ENCODE measurements at places on chromosomes 6 and 20.

GRCh38 chr6:3520281-3521230 is 63.7 kb upstream of the SLC22A23 start:
- no peaks in the 10 kb centered on the region for H3K4me1 ChIP-seq
- H3K4me3 ChIP-seq: no peak overlapping the region
- H3K27me3 ChIP-seq: peaks cover 3% of the 10 kb centered on the region
- H3K36me3 ChIP-seq: no peaks in the 10 kb centered on the region
- no peak for DNase-seq

- no peak overlapping the region for H3K27ac ChIP-seq
- no peaks in the 10 kb centered on the region for H3K36me3 ChIP-seq
- DNase-seq: peak; percentile 38
- no peak overlapping the region for H3K4me3 ChIP-seq
- H3K27me3 ChIP-seq: peaks cover 11% of the 10 kb centered on the region
Measured at GRCh38 chr6:16004934-16005679, 123.8 kb upstream of the MYLIP start.

GRCh38 chr20:13223736-13224520 is 2.9 kb downstream of the ISM1 start:
- peaks cover 20% of the 10 kb centered on the region for H3K4me1 ChIP-seq
- H3K4me3 ChIP-seq: no peak overlapping the region
- no peak for DNase-seq
- peaks cover 13% of the 10 kb centered on the region for H3K36me3 ChIP-seq

GRCh38 chr6:53635322-53635721 is 30.2 kb downstream of the KLHL31 start:
- H3K4me1 ChIP-seq: peaks cover 3% of the 10 kb centered on the region
- H3K27me3 ChIP-seq: peaks cover 15% of the 10 kb centered on the region
- no peaks in the 10 kb centered on the region for H3K36me3 ChIP-seq
- DNase-seq: no peak
- H3K27ac ChIP-seq: no peak overlapping the region

DNA sequence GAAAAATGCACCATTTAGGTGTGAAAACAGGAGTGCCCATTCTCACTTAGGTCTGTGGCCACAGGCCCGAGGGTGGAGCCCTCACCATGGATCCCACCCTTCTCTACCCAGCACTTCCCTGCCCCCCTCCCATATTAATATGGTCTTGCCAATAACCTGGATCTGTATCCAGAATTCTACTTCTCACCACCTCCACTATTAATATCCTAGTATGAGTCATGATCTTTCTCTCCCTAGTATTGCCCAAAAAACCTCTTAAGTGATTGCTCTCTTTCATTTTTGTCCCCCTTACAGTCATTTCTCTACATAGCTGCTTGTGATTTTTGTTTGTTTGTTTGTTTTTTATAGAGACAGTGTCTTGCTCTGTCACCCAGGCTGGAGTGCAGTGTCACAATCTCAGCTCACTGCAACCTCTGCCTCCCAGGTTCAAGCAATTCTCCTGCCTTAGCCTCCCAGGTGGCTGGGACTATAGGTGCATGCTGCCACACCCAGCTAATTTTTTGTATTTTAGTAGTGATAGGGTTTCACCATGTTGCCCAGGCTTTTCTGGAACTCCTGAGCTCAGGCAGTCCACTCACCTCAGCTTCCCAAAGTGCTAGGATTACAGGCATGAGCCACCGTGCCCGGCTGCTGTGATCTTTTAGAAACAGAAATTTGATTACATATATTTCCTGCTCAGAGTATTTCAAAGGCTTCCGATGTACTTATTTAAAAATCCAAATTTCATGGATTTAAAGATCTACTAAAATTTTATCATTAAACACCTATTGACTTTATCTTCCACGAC is 24.5 kb upstream of the TRDN start:
- DNase-seq: no peak
- no peaks in the 10 kb centered on the region for H3K27me3 ChIP-seq

- no peaks in the 10 kb centered on the region for H3K4me1 ChIP-seq
- no peak overlapping the region for H3K4me3 ChIP-seq
- no peaks in the 10 kb centered on the region for H3K36me3 ChIP-seq
- no peak overlapping the region for H3K27ac ChIP-seq
Measured at GRCh38 chr6:139981066-139981624, 606.7 kb upstream of the CITED2 start.

- no peaks in the 10 kb centered on the region for H3K27me3 ChIP-seq
- H3K36me3 ChIP-seq: no peaks in the 10 kb centered on the region
- no peak for DNase-seq
- no peak overlapping the region for H3K27ac ChIP-seq
- no peak overlapping the region for H3K4me3 ChIP-seq
- no peaks in the 10 kb centered on the region for H3K4me1 ChIP-seq
Measured at GRCh38 chr20:53795170-53795569, 201.5 kb upstream of the ZNF217 start.

GRCh38 chr20:61629602-61630390 is 377.7 kb downstream of the CDH4 start:
- H3K4me3 ChIP-seq: no peak overlapping the region
- no peaks in the 10 kb centered on the region for H3K36me3 ChIP-seq
- no peak for DNase-seq
- H3K27me3 ChIP-seq: no peaks in the 10 kb centered on the region
- H3K27ac ChIP-seq: no peak overlapping the region

GRCh38 chr6:37160922-37161778 is 8.8 kb upstream of the PIM1 start:
- no peak overlapping the region for H3K27ac ChIP-seq
- H3K4me3 ChIP-seq: no peak overlapping the region
- H3K36me3 ChIP-seq: peaks cover 2% of the 10 kb centered on the region
- peaks cover 21% of the 10 kb centered on the region for H3K4me1 ChIP-seq
- no peaks in the 10 kb centered on the region for H3K27me3 ChIP-seq
